GM23248 (cell line): ENCODE measurements at places on chromosomes 4 and X.

DNA sequence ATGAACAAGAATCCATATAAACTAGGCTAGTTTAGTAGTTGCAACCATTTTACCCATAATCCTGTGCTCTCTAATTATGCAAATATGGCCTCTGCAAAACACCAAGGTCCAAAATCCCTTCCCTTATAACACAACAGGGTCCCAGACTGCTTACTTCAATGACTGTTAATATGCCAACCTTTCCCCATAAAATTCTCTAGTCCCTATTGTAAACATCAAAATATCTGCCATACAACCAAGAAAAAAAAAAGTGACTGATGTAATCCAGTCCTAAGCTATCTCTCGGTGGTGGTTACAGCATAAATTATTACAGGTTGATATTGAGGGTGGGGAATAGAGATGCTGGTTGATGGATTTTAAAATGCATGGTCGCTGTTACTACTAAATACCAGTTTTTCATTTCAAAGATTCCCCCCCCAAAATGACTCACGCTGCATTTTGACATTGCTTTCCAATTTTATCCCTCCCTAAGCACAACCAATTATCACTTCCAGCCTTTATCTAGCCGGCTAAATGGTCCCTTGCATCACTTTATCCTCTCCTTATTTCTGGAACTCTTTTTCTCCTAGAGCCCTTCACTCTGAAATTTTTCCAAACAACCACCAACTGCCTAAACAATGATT lies 44.8 kb downstream of the TSPAN5 start:
- peak; percentile 62 for DNase-seq

GRCh38 chr4:37389366-37389765 lies 144.8 kb downstream of the NWD2 start:
- DNase-seq, result no peak

DNA sequence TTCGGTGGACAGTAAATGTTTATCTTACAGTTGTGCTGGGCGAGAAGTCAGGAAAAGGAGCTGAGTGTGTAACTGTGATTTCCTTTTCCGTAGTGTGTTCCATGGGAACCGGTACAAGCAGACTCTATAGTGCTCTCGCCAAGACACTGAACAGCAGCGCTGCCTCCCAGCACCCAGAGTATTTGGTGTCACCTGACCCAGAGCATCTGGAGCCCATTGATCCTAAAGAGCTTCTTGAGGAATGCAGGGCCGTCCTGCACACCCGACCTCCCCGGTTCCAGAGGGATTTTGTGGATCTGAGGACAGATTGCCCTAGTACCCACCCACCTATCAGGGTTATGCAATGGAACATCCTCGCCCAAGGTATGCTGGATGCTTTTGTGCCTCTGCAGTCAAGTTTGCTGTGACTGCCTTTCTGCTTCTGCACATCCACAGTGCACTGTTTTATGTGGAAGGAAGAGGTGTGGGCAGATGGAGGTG lies 27.4 kb downstream of the NOCT start:
- DNase-seq, result no peak

- no peak for DNase-seq
Measured at GRCh38 chr4:173507471-173508385, 22.3 kb downstream of the HAND2 start.

- DNase-seq, result no peak
Measured at GRCh38 chr4:141207961-141208360, 12.7 kb upstream of the ZNF330 start.

- peak; percentile 53 for DNase-seq
Measured at GRCh38 chr4:181685461-181685860, 557.7 kb upstream of the TENM3 start.

DNA sequence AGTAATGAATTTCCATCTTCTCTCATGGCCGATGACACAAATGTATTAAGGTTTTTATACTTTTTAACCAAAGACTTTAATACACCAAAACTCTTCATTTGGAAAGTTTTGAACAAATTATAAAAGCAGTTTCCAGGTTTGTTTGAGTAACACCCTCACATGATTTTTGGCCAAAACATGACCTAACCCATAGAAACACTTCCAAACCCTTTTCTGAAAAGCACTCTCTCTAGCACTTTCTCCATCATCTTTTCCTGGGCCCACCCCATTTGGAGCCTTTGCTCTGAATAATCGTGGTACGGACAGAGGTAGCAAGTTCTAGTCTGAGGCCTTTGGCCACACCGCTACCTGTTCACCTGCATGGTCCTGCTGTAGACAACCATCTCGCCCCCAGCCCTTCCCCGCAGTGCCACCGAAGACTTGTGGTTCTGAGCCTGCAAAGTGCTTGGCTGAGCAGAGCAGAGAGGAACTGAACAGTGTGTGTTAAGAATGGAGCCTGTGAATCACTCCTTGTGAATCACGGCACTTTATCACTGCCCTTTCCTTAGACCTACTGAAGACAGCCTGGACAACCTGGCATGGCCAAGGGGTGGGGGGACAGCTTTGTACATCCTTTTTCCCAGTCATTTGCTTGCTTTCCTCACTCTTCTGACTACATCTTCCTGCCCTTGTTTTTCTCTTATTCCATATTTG lies 181.8 kb downstream of the PTTG2 start:
- peak; percentile 91 for DNase-seq

GRCh38 chr4:120130786-120131185 lies 64.1 kb upstream of the MAD2L1 start:
- no peak for DNase-seq
